ENCODE measurements at places on chromosomes 5 and 9. TPM values are rescaled to one million over a fixed set of nuclear protein-coding genes. Genes with fewer than 3 reads are reported as not detected.

GLE1 gene
- total RNA-seq, result 27.4 TPM

PDE8B gene
- 1.7 TPM for total RNA-seq

PTGES2 gene
- total RNA-seq, result 162 TPM

CCDC192 gene
- not detected for total RNA-seq

ADGRD2 gene
- not detected for total RNA-seq

C5orf34 gene
- 3.2 TPM for total RNA-seq

TMEM215 gene
- not detected for total RNA-seq

PCDHGC5 gene
- 0.20 TPM for total RNA-seq

SLC45A2 gene
- 1.6 TPM for total RNA-seq
